Gastrocnemius medialis (tissue), 4 donors: ENCODE measurements at places on chromosomes 4 and X. TPM values are rescaled to one million over a fixed set of nuclear protein-coding genes. Genes with fewer than 3 reads are reported as not detected.

The WDR17 gene
- total RNA-seq: 0.10 TPM

- H3K27me3 ChIP-seq: no peaks in the 10 kb centered on the region
- H3K36me3 ChIP-seq: no peaks in the 10 kb centered on the region
- no peak overlapping the region for H3K27ac ChIP-seq
- no peak overlapping the region for H3K4me3 ChIP-seq
These were observed 6.1 kb downstream of the XPNPEP2 start for GRCh38 chrX:129744861-129745321.

DNA sequence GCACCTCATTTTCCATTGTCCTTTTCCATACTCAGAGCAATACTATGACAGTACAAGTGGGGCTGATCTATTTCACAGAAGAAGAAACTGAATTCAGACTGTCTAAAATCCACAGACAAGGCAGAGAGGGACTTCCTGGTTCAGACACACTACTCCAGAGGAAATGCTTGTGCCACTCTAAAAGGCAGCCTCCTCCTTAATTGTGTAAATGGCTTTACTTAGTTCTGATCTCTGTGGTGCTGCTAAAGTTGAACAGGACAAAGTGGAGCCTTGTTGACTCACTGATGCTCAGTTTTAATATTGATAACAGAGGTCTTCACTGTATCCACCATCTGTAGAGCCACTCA is 122.4 kb downstream of the KIT start:
- DNase-seq: no peak
- H3K27ac ChIP-seq: no peak overlapping the region
- H3K27me3 ChIP-seq: no peaks in the 10 kb centered on the region
- H3K36me3 ChIP-seq: no peaks in the 10 kb centered on the region

The MAP3K15 gene
- total RNA-seq: not detected

GRCh38 chrX:108097380-108097779 is 5.8 kb downstream of the ATG4A start:
- no peaks in the 10 kb centered on the region for H3K27me3 ChIP-seq
- H3K36me3 ChIP-seq: no peaks in the 10 kb centered on the region
- peaks cover 1% of the 10 kb centered on the region for H3K4me1 ChIP-seq
- no peak overlapping the region for H3K27ac ChIP-seq
- no peak overlapping the region for H3K4me3 ChIP-seq

DNA sequence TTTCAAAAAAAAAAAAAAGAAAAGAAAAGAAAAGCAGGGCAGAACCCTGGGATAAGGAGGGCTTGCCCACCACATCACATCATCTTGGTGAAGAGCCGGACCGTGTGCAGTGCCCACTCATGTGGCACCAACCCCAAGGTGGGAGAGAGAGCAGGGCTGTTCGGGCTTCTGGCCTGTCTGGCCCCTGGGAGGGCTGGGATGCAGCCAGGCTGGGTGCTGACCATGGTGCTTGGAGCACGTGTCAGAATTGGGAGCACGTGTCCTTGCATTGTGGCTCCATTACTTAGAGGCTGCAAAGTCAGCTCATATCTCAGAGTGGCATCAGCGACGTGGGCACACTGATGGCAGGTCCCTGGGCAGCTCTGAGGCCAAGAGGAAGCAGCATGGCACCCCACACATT is 100.9 kb upstream of the AFAP1 start:
- no peak overlapping the region for H3K4me3 ChIP-seq
- H3K36me3 ChIP-seq: no peaks in the 10 kb centered on the region
- H3K27me3 ChIP-seq: no peaks in the 10 kb centered on the region
- DNase-seq: peak; percentile 52
- peak overlapping the region; percentile 54 for H3K27ac ChIP-seq
- H3K4me1 ChIP-seq: no peaks in the 10 kb centered on the region

The PRDM5 gene
- total RNA-seq: 1.4 TPM

The ITIH6 gene
- total RNA-seq: not detected

The ARMCX4 gene
- total RNA-seq: 1.6 TPM

DNA sequence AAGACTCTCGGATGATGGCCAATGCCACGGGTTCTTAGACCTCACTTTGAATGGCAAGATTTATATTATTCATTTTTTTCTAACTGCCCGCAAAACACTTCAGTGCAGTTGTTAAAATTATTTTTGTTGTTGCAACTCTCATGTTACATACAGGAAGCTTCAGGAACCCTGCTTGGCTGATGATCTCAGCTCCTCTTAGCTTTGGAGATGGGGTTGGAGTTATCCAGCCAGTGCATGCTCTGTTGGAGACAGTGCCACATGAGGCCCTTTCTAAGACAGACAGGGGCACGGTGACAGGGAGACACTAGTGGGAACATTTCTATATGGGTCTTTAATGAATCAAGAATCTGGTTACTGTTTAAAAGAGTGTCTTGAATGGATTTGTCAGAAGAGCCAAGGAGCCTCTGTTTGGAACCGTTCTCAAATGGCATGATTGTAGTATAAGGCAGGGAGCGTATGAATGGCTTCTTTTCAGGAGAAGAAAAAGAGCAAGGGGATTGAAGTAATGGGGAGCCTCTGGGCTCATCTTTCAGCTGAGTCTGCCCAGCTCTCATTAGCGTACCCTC is 61.9 kb upstream of the ENPP6 start:
- no peak for DNase-seq
- H3K36me3 ChIP-seq: no peaks in the 10 kb centered on the region
- peaks cover 3% of the 10 kb centered on the region for H3K4me1 ChIP-seq
- H3K4me3 ChIP-seq: no peak overlapping the region
- H3K27me3 ChIP-seq: no peaks in the 10 kb centered on the region
- H3K27ac ChIP-seq: no peak overlapping the region

DNA sequence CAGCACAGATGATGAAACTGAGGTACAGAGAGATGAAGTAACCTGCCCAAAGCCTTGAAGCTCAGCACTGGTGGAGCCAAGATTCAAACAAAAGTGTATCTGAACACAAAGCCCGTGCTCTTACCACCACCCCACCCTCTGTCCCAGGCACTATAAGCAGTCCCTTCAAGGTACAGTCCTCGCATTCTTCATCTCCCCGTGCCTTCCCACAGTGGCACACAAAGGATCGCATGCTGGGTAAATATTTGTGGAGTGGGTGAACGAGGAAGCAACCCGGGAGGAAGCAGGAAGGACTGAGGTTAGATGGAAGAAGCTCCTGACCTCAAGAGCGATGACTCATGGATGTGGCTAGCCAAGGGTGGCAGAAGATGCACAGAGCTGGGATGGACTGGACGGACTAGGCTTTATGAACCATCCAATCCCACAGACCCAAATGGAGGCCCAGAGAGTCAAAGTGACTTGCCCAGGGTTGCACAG is 18.4 kb downstream of the IQSEC2 start:
- no peak overlapping the region for H3K27ac ChIP-seq
- no peaks in the 10 kb centered on the region for H3K36me3 ChIP-seq
- no peaks in the 10 kb centered on the region for H3K4me1 ChIP-seq
- no peaks in the 10 kb centered on the region for H3K27me3 ChIP-seq
- H3K4me3 ChIP-seq: no peak overlapping the region

DNA sequence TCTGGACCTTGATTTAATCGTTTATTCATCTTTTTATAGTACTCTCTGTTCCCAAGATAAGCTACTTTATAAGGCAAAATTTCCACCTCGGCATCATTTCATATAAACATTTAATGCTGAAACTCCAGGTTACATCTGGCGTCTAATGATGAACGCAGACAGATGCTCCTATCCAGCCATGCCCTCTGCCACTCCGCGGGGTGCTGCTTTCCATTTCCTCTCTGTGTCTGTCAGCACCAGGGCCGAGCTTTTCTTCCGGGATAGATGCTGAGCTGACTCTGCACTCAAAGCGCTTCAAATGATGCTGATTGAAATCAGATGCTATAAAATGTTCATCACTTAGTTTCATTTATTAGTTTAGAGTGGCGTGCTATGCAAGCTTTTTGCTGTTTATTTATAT is 80.5 kb upstream of the HELT start:
- no peaks in the 10 kb centered on the region for H3K4me1 ChIP-seq
- no peak overlapping the region for H3K4me3 ChIP-seq
- no peaks in the 10 kb centered on the region for H3K27me3 ChIP-seq
- no peak for DNase-seq
- no peaks in the 10 kb centered on the region for H3K36me3 ChIP-seq
- H3K27ac ChIP-seq: no peak overlapping the region

DNA sequence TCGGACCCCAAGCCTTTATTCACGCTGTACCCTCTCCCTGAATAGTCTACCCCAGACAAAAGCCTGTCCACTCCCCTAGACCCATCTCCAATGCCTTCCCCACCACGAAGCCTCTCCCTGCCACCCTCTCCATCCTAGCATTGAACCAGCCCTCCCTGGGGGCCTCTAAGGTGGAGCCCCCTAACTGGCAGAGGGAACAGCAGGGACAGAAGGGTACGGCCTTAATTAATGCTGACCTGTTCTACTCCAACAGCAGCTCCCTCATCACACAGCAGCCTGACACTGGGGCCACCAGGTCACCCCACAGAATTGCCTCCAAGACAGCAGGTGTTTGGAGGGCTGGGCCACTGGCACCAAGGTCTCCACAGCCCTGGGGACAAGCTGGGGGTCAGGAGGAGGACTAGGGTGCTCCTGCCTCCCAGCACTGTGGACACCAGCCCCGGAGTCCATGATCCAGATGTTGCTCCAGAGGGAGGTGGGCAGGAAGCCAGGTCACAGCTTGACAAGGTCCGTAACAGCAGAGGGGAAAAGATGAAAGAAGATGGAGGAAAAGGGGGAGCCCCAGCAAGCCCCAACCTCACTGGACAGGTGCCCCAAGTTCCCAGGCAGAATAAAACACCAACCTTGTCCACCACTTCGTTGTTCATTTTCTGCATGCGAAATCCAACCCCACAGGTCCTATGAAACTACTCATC is 3.7 kb downstream of the CRMP1 start:
- no peaks in the 10 kb centered on the region for H3K4me1 ChIP-seq
- H3K27ac ChIP-seq: no peak overlapping the region
- no peak overlapping the region for H3K4me3 ChIP-seq
- DNase-seq: no peak
- no peaks in the 10 kb centered on the region for H3K36me3 ChIP-seq

DNA sequence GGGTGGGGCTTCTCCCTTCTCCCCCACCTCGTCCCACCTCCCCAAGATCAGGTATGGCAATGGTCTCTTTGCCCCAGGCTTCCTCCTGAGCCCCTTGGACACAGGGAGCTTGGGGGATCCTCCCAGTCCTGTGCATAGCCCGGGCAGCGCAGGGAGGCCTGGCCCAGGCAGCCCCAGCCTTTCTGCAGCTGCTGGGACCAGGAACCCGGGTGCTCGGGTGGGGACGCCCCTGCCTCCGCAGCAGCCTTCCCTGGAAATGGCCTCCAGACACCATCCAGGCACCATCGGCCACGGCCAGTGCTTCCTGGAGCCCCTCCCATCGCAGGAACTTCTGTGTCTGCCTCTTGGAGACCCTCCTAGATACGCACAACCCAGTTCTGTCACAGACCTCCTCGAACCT is 5.9 kb upstream of the MXD4 start:
- peaks cover 51% of the 10 kb centered on the region for H3K4me1 ChIP-seq
- no peaks in the 10 kb centered on the region for H3K36me3 ChIP-seq
- no peak overlapping the region for H3K4me3 ChIP-seq
- no peak overlapping the region for H3K27ac ChIP-seq
- no peak for DNase-seq

DNA sequence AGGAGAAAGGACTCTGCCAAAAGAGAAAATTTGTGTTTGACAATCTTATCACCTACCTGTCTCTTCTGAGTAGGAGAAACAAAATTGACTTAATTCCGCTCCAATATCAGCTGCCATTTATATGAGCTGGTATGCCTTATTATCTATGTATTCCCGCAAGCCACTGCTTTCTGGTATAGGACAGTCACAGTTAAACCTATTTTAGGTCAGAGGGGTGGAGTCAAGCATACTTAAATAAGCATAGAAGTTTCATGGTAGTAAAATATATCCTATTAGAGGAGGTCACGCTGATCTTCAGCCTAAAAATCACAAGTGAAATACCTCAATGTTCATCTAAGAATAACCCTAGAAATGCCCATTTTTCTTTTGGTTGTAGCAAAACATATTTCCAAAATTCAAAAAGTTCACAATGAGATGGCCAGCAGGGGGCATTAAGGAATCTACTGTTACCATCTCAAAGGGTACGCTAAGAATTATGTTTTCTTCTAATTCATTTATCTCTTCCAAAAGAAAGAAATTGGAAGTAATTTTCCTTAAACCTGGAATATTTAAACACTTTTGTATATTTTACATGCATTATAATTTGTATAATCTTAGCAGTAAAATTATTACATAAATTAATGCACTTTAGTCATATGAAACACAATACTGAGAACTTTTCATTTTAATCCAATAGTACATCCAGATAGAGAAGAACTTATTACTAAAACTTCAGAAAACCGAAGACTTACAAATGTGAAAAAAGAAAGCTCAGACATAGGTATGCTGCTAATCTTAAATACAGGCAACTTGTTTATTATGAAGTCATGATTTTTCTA is 10.5 kb downstream of the PPAT start:
- peaks cover 8% of the 10 kb centered on the region for H3K4me1 ChIP-seq
- H3K36me3 ChIP-seq: no peaks in the 10 kb centered on the region
- no peak for DNase-seq
- H3K27ac ChIP-seq: no peak overlapping the region
- no peak overlapping the region for H3K4me3 ChIP-seq
- H3K27me3 ChIP-seq: no peaks in the 10 kb centered on the region

The CYSLTR1 gene
- total RNA-seq: 0.76 TPM

The HTR2C gene
- not detected for total RNA-seq

GRCh38 chr4:2041239-2042130 is 17.6 kb upstream of the NAT8L start:
- H3K27ac ChIP-seq: no peak overlapping the region
- peak; percentile 31 for DNase-seq
- peak overlapping the region; percentile 64 for H3K4me3 ChIP-seq
- H3K36me3 ChIP-seq: no peaks in the 10 kb centered on the region
- no peaks in the 10 kb centered on the region for H3K4me1 ChIP-seq

DNA sequence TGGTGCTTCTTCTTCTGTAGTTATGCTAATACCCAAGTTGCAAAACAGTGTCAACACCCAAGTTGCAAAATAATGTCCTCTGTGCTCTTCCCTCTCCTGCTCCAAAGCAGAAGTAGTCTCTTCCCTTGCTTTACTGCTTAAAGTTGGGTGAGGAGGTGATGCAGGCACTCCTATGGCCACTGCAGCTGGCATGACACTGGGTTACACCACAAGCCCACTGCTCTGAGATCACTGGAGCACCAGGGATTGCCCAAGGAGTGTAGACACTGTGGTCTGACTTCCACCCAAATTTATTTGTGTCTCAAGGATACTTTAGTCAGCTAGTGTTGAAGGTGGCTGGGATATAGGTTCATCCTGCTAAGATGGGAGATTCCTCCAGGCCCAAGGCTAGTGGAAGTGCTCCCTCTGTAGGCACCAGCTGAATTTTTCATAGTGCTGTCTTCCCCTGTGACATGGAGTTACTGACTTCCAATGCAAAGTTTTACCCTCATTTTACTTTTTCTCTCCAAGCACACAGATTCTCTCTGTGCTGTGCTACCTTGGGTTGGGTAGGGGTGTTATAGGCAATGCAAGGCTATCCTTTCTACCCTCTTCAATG is 196.2 kb upstream of the TENT5D start:
- no peaks in the 10 kb centered on the region for H3K36me3 ChIP-seq
- no peaks in the 10 kb centered on the region for H3K27me3 ChIP-seq
- no peak overlapping the region for H3K27ac ChIP-seq
- no peaks in the 10 kb centered on the region for H3K4me1 ChIP-seq
- DNase-seq: no peak

- no peaks in the 10 kb centered on the region for H3K4me1 ChIP-seq
- no peaks in the 10 kb centered on the region for H3K36me3 ChIP-seq
- no peaks in the 10 kb centered on the region for H3K27me3 ChIP-seq
- DNase-seq: no peak
- H3K27ac ChIP-seq: no peak overlapping the region
These were observed 104.5 kb downstream of the AMELX start for GRCh38 chrX:11397680-11398079.
